ENCODE measurements at places on chromosomes 1 and 21. TPM values are rescaled to one million over a fixed set of nuclear protein-coding genes. Genes with fewer than 3 reads are reported as not detected.

SLC9A1 gene
- 54.2 TPM for total RNA-seq

FNDC10 gene
- total RNA-seq = 4.8 TPM

CDK18 gene
- 98.0 TPM for total RNA-seq

PAQR6 gene
- total RNA-seq = 4.7 TPM

SLAMF6 gene
- 10.7 TPM for total RNA-seq

TDRD10 gene
- 3.5 TPM for total RNA-seq

C1orf94 gene
- total RNA-seq = not detected

NSL1 gene
- 61.9 TPM for total RNA-seq

KIF26B gene
- total RNA-seq = 0.70 TPM

KTI12 gene
- total RNA-seq = not detected

ARHGEF19 gene
- total RNA-seq = 6.0 TPM

SLC6A9 gene
- total RNA-seq = 9.5 TPM

All from Peyer's patch (tissue), 4 donors.